ENCODE measurements at places on chromosomes 12 and 14.

DNA sequence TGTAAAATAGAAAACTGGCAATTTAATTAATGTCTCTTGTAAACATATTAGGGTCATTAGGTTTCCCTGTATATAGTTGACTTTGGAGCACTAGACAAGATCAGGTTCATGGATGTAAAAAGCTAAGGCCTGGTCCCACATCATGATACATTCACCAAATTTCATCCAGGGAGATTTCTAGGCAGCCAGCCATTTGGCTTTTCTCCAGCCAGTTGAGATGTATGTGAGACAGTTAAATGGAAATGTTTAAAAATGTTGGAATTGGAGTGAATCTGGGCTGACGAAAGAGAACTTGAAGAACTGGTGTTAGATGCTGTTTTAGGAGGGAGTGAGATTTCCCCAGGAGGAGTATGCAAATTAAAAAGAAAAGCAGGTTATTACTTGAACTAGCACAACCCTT lies 41.8 kb upstream of the CLEC14A start:
- no peak overlapping the region for H3K4me3 ChIP-seq
- H3K36me3 ChIP-seq: no peaks in the 10 kb centered on the region
- no peaks in the 10 kb centered on the region for H3K27me3 ChIP-seq

- no peak overlapping the region for H3K27ac ChIP-seq
- no peaks in the 10 kb centered on the region for H3K4me1 ChIP-seq
- DNase-seq: no peak
- H3K36me3 ChIP-seq: no peaks in the 10 kb centered on the region
- H3K4me3 ChIP-seq: no peak overlapping the region
- H3K27me3 ChIP-seq: no peaks in the 10 kb centered on the region
Observed at GRCh38 chr12:83784298-83784890, 1097.7 kb downstream of the TMTC2 start.

- no peak overlapping the region for H3K27ac ChIP-seq
- H3K4me1 ChIP-seq: no peaks in the 10 kb centered on the region
- H3K4me3 ChIP-seq: no peak overlapping the region
Observed at GRCh38 chr14:51823706-51824105, 36.7 kb upstream of the GNG2 start.

GRCh38 chr12:79871621-79872020 lies 63.3 kb downstream of the PPP1R12A start:
- H3K36me3 ChIP-seq: peaks cover 42% of the 10 kb centered on the region
- no peak overlapping the region for H3K27ac ChIP-seq
- H3K4me3 ChIP-seq: no peak overlapping the region
- DNase-seq: no peak
- no peaks in the 10 kb centered on the region for H3K27me3 ChIP-seq

GRCh38 chr12:63394349-63394748 lies 243.3 kb upstream of the AVPR1A start:
- H3K27me3 ChIP-seq: no peaks in the 10 kb centered on the region
- H3K36me3 ChIP-seq: no peaks in the 10 kb centered on the region
- no peak overlapping the region for H3K4me3 ChIP-seq
- H3K4me1 ChIP-seq: peaks cover 18% of the 10 kb centered on the region

- no peaks in the 10 kb centered on the region for H3K27me3 ChIP-seq
- H3K4me3 ChIP-seq: no peak overlapping the region
- DNase-seq: no peak
- H3K27ac ChIP-seq: no peak overlapping the region
Observed at GRCh38 chr12:102021540-102022246, 40.1 kb downstream of the WASHC3 start.

DNA sequence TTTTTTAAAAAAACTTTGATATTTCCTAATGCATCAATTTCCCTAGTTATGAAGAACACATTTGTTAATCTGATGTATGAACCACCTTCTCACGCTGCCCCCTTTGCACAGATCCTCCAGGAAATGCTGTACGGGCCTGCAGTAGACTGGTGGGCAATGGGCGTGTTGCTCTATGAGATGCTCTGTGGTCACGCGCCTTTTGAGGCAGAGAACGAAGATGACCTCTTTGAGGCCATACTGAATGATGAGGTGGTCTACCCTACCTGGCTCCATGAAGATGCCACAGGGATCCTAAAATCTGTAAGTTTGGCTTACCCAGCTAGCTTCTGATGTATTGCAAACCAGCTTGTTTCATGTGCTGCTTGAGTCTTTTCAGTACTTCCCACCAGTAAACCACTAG lies 165.0 kb upstream of the HIF1A start:
- H3K36me3 ChIP-seq: peaks cover 3% of the 10 kb centered on the region
- no peak overlapping the region for H3K27ac ChIP-seq
- H3K4me3 ChIP-seq: no peak overlapping the region
- H3K27me3 ChIP-seq: no peaks in the 10 kb centered on the region
- H3K4me1 ChIP-seq: peaks cover 29% of the 10 kb centered on the region

- H3K27ac ChIP-seq: peak overlapping the region; percentile 52
- no peaks in the 10 kb centered on the region for H3K27me3 ChIP-seq
- H3K4me1 ChIP-seq: peaks cover 78% of the 10 kb centered on the region
- DNase-seq: no peak
- no peak overlapping the region for H3K4me3 ChIP-seq
- peaks cover 17% of the 10 kb centered on the region for H3K36me3 ChIP-seq
Observed at GRCh38 chr14:68665131-68665530, 127.7 kb downstream of the ZFP36L1 start.

DNA sequence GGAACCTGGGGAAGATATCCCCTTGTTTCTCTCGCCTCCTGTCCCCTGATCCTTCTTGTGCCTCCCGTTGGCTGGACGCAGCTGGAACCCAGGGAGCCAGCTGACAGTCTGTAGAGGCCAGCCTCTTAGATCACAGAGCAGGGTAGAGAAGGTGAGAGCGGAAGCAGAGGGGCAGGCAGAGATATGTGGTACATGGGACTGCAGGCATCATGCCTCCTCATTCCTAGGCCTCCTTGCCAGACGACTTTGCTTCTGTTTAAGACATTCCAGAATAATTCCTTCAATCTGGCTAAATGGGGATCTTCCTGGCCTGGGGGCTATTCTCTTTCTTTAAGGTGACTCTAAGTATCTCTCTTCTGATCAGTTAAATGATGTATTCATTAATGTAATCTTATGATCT lies 89.4 kb upstream of the MAX start:
- no peak overlapping the region for H3K4me3 ChIP-seq
- no peak overlapping the region for H3K27ac ChIP-seq
- DNase-seq: no peak

- DNase-seq: no peak
- no peak overlapping the region for H3K27ac ChIP-seq
- no peaks in the 10 kb centered on the region for H3K4me1 ChIP-seq
Observed at GRCh38 chr12:130007771-130008170, 103.9 kb upstream of the TMEM132D start.

GRCh38 chr14:59155886-59156285 lies 32.6 kb upstream of the DAAM1 start:
- H3K4me1 ChIP-seq: peaks cover 26% of the 10 kb centered on the region
- no peak overlapping the region for H3K4me3 ChIP-seq
- no peaks in the 10 kb centered on the region for H3K36me3 ChIP-seq
- no peak overlapping the region for H3K27ac ChIP-seq
- H3K27me3 ChIP-seq: peaks cover under 1% of the 10 kb centered on the region

Measured in type B pancreatic cell (in vitro differentiated cells).